Activated B cell treated with CpG ODN at 0.5 μM for 24 hours (primary cell): ENCODE measurements at places on chromosomes 2 and 18. TPM values are rescaled to one million over a fixed set of nuclear protein-coding genes. Genes with fewer than 3 reads are reported as not detected.

GRCh38 chr2:45030553-45030952 lies 21.3 kb upstream of the SIX2 start:
- H3K4me1 ChIP-seq = no peaks in the 10 kb centered on the region
- no peak overlapping the region for H3K4me3 ChIP-seq
- no peak for DNase-seq

- H3K4me1 ChIP-seq = peaks cover 12% of the 10 kb centered on the region
- DNase-seq = no peak
- H3K27me3 ChIP-seq = peaks cover 61% of the 10 kb centered on the region
- no peak overlapping the region for H3K4me3 ChIP-seq
Observed at GRCh38 chr2:203594541-203594940, 59.4 kb upstream of the RAPH1 start.

DNA sequence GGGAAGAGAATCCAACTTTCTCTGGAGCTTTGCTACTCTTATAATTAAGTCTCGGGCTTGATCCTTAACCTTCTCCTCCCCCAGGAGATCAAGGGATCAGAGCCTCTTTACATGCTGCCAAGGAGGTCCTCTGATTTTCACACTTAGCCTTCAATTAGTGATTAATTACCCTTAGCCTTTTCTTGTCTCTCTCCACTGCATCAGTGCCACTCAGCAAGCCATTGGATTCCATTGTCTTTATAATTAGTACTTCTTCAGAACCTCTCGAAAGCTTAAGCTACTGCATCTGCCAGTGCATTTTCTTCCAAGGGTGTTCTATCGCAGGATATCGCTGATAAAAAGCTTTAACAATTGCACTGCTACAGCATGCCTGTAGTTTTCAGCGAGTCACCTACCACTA lies 477.0 kb upstream of the MEIS1 start:
- no peak overlapping the region for H3K27ac ChIP-seq
- no peaks in the 10 kb centered on the region for H3K4me1 ChIP-seq
- no peak for DNase-seq
- H3K27me3 ChIP-seq = no peaks in the 10 kb centered on the region
- no peaks in the 10 kb centered on the region for H3K36me3 ChIP-seq
- H3K4me3 ChIP-seq = no peak overlapping the region

DNA sequence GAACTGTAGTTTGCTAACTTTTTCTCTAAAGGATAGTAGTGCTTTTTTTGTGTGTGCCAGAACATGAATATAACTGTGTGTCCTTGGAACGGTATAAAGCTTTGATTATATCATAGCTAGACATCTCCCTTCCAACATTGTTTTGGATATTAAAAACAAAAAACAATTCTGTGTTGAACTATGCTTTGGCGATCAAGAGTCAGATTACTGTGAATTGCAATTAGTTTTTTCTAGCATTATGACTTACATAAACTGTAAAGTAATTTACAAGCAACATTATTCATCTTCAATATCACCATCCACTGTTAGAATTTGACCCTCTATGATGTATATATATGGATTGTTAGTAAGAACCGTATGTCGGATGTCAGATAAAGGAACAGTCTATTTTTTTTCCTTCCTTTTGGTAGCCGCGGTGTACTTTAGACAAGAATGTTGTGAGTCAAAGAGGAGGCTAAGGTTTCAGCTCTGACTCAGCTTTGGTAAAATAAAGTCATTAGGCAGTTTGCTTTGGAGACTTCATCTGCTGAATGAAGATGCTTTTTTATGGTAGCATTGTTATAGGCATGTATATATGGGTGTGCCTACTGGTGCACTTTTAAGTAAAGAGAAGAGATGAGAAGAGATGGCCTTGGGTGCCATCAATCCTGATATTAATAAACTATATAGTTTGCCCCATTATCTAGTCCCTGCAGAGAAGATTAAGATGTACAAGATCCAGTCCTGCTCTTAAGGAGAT lies 76.4 kb downstream of the LTBP1 start:
- no peak overlapping the region for H3K4me3 ChIP-seq
- H3K4me1 ChIP-seq = no peaks in the 10 kb centered on the region
- peaks cover 19% of the 10 kb centered on the region for H3K27me3 ChIP-seq
- no peak for DNase-seq

The MZT2B gene
- total RNA-seq = 143 and 151 TPM in 2 replicates
